ENCODE measurements at places on chromosomes 1 and 21. TPM values are rescaled to one million over a fixed set of nuclear protein-coding genes. Genes with fewer than 3 reads are reported as not detected.

HFM1 gene
- total RNA-seq, result not detected

GJA9 gene
- total RNA-seq, result not detected

CNKSR1 gene
- total RNA-seq, result 0.29 TPM

SLC45A1 gene
- total RNA-seq, result not detected

TRIM45 gene
- not detected for total RNA-seq
